ENCODE measurements at places on chromosomes 3 and 15.
A peak's percentile ranks its signal among the peaks of the same experiment; 100 is the strongest.

DNA sequence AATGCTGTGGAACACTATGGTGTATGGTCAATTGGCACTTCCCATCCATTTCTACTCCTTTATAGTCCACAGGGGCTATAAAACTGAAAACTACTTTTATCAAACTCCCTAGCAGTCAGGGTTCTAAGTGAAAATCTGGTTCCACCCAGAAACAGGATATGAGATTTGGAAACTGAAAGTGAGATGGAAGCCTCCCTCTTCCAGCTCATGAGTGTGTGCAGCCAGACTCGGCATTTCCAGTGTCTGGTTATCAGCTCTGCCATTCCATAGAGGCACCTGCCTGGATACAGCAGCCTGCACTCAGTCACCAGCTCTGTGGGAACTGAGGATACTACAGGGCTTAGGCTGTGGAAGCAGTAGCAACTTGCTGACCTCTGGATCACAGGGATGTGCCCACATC lies 14.7 kb upstream of the PLA2G4F start:
- no peak for DNase-seq

DNA sequence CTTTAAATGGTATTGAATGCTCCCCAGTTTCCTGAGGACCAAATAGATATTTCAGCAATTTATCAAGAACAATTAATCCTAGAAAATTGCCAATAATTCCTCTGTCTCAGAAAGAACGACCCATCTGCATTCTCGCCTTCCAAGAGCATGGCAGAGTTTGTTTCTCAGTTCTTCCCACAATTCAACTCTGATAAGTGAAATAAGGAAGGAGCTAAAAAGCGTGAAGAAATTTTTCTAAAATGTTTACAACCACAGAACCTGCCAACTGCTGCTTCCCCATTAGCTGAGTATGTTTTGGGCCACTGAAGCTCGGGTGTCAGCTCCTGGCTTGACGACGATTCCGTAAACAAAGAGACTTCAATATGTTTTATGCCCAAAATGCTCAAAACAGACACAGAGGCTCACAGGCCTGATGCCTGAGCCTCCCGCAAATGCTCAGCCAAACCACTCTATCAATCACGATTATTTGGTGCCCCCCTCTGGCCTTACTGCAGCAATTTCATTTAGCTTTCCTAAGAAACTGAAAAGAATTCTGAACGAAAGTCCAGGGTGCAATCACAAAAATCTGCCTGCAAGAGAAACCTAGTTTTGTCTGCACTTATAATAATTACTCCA lies 259.2 kb upstream of the CCDC54 start:
- peak; percentile 58 for DNase-seq

DNA sequence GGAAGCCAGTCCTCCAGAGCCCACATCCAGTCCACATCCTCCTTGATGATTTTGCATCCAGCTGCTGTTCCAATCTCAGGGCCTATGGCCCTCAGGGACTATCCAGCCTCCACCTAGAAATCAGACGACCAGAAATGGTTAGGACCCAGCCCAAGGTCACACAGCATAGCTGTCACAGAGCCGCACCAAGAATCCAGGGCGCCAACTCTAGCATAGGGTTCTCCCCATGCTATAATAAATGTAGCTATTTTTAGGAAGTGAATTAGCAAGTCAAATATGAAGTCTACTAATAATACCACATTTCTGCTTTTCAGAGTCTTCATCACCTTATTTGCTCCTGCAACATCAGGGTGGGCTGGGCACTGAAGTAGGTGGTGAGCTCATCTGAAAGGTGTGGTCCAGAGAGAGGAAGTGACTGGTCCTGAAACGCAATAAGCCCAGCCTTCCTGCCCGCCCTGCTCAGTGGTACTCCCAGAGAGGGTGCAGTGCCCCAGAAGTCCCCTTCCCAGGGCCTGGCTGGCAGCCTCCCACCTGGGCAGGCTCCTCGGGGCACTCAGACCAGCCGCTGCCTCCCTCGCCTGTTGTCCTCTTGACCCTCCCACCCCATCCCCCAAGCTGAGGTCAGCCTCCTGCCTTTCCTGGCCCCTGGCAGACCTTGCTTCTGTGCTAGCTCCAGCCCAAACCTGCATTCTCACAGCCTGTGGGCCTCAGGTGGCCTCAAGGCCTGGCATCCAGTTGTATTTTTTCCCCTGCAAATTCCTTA lies 17.6 kb upstream of the CYP11A1 start:
- DNase-seq: no peak

- DNase-seq: no peak
Measured at GRCh38 chr3:149428087-149428486, 46.4 kb upstream of the TM4SF4 start.

DNA sequence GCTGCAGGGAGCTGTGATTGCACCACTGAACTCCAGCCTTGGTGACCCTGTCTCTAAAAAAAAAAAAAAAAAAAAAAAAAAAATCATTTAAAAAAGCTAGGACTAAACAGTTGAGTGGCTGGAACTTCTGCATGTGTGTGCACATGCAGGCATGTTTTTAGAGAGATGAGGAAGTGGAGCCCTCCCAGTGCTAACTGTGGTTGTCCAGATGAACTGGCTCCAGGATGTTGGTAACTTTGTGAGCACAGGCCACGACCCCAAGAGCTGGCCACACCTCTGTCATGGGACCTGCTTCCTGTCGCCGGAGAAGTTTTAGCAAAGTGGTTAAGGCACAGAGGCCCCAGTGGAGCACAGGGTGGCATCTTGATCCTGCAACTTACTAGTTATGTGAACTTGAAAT lies 27.0 kb downstream of the CHCHD6 start:
- no peak for DNase-seq

DNA sequence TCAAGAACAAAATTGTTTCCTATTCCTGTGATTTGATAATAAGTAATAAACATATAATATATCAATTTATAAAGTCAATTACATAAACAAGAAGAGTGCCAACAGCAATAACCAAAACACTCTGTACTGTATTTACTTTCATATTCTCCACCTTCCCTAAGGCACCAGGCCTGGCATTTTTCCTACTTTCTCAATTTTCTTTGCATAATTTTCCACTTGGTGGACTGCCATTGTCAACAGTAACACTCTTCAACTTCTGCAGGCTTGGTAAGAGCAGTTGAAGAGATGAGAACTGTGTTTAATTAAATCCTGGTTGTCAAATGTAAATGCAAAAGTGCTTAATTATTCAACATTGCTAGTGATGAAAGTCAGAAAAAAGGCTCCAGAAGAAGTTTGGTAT lies 229.8 kb upstream of the PLSCR5 start:
- DNase-seq: no peak

DNA sequence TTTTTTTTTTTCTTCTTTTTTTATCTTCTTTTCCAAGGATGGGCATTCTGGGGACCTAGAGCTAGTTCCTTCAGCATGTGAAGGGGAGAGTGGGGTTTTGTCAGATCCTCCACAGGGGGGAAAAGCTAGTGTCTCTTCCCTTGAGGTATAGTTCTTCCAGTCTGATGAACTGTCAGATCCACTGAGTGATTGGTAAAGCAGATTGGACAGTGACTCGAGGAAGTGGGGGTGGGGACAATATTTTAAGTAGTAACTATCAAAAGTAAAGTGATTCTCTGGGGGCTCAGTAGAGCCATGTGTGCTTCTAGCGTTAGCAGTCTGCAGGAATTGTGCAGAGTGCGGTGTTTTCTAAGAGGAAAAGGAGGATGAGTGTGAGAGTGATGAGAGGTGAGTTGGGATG lies 62.0 kb upstream of the TRIM71 start:
- DNase-seq: no peak

DNA sequence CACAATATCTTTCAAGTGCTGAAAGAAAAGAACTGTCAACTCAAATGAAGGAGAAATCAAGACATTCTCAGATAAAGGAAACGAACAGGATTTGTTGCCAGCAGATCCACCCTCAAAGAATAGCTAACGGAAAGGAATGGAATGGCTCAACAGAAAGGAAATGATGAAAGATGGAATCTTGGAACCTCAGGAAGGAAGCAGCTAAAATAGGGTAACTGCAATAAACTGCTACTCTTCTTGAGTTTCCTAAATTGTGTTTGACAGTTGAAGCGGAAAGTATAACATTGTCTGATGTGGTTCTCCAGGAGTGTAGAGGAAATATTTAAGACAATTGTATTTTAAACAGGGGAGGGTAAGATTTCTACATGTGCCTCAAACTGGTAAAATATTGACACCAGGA lies 22.0 kb downstream of the PRR23E start:
- no peak for DNase-seq

- DNase-seq: no peak
Measured at GRCh38 chr3:180633722-180634121, 31.8 kb downstream of the TTC14 start.

GRCh38 chr3:53221827-53222182 lies 34.0 kb downstream of the TKT start:
- no peak for DNase-seq

DNA sequence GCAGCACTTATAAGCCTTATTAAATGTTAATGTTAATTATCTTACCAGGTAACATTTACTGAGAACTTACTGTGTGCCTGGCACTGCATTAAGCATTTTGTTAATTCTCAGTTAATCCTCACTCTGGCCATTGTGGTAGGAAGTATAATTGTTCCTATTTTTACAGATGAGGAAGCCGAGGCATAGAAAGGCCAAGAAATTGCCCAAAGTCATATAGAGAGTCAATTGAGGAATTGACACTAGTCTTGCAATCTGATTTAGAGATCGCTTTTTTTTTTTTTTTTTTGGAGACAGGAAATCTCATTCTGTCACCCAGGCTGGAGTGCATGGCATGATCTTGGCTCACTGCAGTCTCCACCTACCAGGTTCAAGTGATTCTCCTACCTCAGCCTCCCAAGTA lies 132.6 kb upstream of the PROK2 start:
- DNase-seq: no peak

DNA sequence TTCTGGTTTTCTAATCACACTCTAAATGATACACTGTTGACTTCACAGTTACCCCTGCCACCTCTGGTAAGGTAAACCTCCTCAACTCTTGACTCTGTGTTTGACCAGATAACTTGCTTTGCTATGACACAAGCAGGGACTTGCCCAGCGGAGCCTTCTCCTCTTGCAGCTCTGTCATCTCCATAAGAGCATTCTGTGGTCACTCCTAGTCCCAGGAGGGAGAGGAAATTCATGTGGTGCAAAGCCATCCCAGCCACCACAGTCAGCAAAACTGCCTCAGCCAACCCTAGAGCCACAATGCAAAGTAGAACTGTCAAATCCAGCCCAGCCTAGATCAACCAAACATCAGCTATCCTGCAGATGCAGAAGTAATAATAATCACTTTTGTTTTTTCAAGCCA lies 144.7 kb upstream of the GADL1 start:
- no peak for DNase-seq

DNA sequence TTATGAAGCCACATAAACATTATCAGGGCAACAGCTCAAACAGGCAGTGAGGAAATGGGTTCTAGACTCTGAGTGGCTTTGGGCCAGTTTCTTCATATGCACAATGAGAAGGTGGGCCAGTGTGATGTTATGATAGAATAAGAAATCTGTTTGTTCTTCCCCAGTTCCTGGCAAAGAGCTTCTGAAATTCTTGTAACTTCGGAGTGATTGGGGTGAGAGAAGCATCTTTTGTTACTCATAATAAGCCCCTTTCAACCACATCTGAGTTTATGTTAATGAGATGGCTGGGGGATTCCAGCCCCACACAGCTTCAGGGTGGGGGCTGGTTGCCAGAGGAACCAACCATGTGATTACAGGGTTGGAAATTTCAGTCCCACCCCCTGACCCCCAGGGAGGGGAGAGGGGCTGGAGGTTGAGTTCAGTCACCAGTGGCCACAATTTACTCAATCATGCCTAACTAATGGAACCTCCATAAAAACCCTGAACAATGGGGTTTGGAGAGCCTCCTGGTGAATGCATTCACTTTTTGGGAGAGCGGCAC lies 57.0 kb upstream of the FRMD4B start:
- DNase-seq: no peak

- DNase-seq: no peak
Measured at GRCh38 chr15:69032031-69032430, 17.5 kb downstream of the NOX5 start.

GRCh38 chr3:66851894-66852613 lies 146.1 kb upstream of the KBTBD8 start:
- DNase-seq: no peak

DNA sequence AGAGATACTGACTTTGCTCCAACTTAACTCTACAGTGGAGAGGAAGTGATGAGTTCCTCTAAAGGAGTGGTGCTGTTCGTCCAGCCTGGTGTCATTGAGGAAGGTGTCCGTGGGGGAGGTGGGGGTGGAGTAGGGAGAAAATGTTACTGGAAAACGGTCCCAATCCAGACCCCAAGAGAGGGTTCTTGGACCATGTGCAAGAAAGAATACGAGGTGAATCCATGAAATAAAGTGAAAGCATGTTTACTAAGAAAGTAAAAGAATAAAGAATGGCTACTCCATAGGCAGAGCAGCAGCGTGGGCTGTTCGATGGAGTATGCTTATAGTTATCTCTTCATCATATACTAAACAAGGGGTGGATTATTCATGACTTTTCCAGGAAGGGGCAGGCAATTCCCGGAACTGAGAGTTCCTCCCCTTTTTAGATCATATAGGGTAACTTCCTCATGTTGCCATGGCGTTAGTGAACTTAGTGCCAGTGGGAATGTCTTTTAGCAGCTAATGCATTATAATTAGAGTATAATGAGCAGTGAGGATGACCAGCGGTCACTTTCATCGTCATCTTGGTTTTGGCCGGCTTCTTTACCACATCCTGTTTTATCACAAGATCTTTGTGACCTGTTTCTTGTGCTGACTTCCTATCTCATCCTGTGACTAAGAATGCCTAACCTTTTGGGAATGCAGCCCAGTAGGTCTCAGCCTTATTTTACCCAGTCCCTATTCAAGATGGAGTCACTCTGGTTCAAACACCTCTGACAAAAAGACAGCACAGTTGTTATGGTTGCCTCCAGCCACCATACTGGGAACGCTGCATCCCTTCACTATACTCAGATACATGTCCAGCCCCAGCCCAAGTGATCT lies 38.6 kb downstream of the CLEC3B start:
- DNase-seq: no peak

- no peak for DNase-seq
Measured at GRCh38 chr15:75675579-75676404, 28.1 kb downstream of the SNX33 start.

DNA sequence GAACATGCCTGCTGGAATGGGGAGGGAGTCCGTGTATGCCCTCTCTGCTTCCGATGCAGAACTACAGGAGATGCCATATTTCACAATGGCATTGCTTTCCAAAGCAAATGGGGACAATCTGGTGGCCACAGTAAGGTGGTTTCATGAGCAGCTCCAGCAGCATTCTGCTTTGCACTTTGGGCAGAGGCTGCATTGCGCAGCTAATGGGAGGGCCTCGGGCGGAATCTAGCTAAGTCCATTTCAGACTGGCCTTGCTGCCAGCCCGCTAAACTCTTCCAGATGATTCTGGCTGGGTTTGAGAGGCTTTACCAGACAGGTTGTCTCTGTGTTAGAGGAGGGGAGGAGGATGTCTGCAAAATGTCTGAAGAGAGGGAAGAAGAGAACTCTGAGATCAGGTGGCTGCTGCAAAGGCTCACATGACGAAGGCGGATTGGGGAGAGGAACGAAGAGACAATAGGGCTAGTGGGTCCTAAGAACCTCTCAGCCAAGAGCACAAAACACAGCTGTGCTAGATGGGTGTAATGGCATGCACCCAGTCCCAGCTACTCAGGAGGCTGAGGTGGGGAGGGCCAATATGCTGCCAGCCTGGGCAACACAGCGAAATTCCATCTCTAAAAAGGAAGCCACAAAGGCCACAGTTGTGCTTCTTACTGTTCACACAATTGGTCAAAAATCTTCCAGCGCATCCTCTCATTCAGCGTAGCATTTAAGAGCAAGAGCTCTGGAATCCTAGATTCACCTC lies 63.7 kb downstream of the BDH1 start:
- no peak for DNase-seq

Measured in NT2/D1 (cell line).